ENCODE measurements at places on chromosomes 6 and 20.

- peak; percentile 8 for DNase-seq
These were observed 61.4 kb downstream of the BMP2 start for GRCh38 chr20:6828794-6829423.

DNA sequence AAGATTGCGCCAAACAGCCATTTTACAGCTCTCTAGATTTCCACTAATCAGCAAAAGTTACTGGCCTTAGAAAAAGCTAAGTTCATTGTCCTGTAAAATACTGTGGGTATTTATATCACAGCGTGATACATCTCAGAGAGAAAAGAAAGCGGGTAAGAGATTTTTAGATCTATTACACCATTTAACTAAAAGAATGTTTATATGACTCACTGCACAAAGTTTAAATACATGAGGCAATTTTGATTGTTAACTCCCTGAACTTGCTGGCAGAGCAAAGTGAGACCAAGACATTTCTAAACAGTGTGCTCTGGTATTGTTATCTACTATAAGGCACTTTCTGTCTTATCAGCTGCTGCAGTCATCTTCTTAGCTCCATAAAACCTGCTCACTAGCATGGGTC, 314.3 kb downstream of the EPHA7 start:
- DNase-seq: no peak

- DNase-seq: no peak
These were observed 9.5 kb upstream of the ADRM1 start for GRCh38 chr20:62293111-62293784.

- DNase-seq: no peak
These were observed 34.0 kb downstream of the NCOA6 start for GRCh38 chr20:34791289-34792020.

GRCh38 chr6:125850361-125850760, 59.6 kb downstream of the NCOA7 start:
- DNase-seq: no peak

- no peak for DNase-seq
These were observed 121.9 kb upstream of the ZFP64 start for GRCh38 chr20:52313341-52313963.
